Thoracic aorta (tissue), 2 donors: ENCODE measurements at places on chromosomes 6 and 20. TPM values are rescaled to one million over a fixed set of nuclear protein-coding genes. Genes with fewer than 3 reads are reported as not detected.

Gene ULBP3
- 3.0 TPM for total RNA-seq

Gene IL17A
- not detected for total RNA-seq

Gene FOXQ1
- total RNA-seq, result 5.1 TPM

Gene CLVS2
- total RNA-seq, result not detected

Gene CYP21A2
- 2.4 TPM for total RNA-seq

Gene C6orf163
- 4.7 TPM for total RNA-seq

Gene KCNK16
- total RNA-seq, result not detected
